RCC 7860 (cell line): ENCODE measurements at places on chromosomes 11 and 22.

DNA sequence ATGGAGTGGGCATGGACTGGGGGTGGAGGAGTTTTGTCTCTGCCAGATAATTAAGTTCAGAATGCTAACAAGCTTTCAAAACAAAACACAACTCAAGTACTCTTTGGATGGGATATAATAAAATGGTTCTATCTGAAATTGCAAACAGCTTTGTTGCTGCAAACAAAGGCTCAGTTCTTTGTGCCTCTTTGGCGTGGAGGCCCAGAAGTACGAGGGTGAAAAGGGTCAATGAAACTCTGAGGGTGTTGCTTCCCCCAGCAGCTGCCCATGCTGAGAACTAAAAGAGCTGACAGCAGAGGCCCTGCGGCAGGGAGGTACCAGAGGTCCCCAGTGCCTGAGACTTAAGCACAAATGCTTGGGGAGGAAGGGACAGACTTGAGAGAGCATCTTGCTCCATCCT, 26.5 kb upstream of the IGSF22 start:
- no peak for DNase-seq

GRCh38 chr22:45969801-45970470, 7.0 kb downstream of the WNT7B start:
- DNase-seq, result no peak

DNA sequence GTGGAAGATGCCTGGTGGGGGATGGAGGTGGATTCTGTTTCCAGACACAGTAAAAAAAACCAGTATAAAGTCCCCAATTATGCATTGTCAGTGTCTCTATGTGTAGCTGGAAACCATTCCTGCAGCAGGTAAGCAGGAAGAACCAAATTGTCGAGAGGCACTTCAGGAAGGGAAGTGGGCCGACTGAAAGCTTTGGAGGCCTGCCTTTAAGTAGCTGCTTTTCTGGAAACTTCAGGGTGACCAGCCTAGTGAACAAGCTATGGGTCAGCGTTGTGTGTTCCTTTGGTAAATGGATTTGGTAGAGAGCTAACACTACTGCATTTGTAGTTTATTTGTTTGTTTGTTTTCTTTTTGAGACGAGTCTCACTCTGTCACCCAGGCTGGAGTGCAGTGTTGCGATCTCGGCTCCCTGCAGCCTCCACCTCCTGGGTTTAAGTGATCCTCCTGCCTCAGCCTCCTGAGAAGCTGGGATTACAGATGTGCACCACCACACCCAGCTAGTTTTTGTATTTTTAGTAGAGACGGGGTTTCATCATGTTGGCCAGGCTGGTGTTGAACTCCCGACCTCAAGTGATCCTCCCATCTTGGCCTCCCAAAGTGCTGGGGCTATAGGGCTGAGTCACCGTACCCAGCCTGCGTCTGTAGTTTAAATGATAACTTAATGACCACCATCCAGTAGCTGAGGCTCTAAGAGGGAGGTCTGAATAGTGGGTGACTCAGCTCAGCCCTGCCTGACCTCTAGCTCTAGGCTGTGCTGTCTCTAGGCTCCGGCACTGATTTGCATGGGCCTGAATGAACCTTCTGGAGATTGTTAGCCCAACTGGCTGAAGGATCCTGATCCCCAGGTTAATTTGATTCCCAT, 12.8 kb downstream of the PTPRJ start:
- peak; percentile 96 for DNase-seq

DNA sequence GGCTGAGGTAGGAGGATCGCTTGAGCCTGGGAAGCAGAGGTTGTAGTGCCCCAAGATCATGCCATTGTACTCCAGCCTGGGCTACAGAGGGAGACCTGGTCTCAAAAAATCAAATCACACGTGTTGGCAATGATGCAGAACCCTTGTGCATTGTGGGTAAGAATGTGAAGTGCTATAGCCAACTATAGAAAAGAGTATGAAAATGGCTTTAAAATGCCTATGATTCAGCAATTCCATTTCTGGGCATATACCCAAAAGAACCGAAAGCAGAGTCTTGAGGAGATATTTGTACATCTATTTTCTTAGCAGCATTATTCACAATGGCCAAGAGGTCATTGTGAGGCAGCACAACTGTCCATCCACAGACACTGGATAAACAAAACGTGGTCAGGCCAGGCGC, 2.6 kb upstream of the FADS3 start:
- peak; percentile 37 for DNase-seq

DNA sequence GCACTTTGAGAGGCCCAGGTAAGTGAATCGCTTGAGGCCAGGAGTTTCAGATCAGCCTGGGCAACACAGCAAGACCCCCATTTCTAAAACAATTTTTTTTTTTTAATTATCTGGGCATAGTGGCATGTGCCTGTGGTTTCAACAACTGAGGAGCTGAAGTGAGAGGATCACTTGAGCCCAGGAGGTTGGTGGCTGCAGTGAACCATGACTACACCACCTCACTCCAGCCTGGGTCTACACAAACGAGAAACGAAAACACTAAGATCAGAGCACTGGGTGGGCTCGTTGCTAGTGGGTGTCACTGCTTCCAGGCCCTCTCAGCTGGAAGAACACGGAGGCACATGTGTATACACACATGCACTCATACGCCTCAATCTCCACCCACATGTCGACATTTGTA, 4.1 kb upstream of the MOB2 start:
- no peak for DNase-seq

DNA sequence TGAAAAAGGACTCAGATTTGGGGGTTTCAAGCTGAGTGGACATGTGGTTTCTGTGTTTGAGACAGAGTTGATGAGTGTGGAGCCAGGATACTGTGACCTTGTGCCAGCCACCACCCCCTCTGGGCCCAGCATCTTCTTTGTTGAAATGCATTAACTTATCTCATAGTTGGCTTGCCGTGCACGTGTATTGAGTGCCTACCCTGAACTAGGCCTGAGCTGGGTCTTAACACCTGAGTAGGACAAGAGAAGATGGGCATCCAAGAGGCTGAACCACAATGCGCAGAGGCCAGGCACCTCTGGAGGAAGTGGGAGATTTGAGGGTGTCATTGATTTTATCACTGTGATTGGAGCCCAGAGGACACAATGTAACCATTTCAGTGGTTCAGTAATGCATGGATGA, 117.6 kb upstream of the CRYBB3 start:
- no peak for DNase-seq

DNA sequence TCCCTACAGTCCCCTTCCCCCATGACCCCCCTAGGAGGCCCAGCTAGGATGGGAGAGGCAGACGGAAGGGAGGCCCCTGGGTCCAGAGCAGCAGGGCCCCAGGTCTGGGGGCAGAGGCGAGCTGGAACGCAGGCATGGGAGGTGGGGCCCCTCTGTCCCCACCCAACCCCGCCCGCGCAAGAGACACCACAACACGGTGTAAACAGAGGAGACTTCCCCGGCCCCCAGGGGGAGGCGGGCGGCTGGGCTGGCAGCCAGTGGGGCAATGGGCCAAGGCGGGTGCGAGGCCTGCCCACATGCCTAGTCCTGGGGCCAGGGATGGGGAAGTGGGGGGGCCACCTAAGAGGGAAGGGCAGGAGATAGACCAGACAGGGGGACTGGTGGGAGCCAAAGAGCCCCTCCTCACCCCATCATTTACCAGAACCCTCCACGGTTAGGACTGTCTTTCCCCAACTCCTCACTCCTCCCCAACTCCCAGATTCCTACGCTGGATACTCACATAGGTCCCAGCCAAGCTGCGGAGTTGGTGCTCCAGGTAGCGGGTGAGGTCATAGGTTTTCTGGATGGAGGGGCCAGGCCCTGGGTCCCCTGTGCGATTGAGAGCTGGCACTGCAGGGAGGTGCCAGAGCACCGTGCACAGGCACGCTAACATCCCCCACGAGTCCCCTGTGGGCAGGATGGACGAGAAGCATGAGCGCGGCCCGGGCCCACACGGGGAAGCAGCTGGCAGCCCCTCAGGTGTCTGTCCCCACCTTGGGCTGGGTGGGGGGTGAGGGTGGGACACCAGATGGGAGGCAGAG, 6.2 kb downstream of the CLCF1 start:
- no peak for DNase-seq

DNA sequence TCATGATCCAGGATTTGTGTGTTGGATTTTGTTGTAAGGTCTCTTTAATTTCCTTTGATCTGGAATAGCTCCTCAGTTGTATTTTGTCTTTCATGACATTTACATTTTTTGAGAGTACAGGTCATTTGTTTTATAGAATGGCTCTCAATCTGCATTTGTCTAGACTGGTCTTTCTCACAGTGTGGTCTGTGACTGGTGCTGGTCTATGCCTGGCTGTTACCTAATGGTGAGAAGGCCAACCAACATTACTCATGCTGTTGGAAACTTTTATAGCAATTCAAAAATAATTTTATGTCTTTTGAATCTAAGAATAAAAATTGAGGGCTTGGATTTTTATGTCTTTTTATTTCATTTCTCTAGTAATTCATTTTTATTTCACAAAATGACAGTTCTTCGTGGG, 3.9 kb upstream of the NCR3LG1 start:
- DNase-seq, result no peak

- no peak for DNase-seq
Measured at GRCh38 chr22:41920271-41920976, 5.5 kb upstream of the SHISA8 start.

DNA sequence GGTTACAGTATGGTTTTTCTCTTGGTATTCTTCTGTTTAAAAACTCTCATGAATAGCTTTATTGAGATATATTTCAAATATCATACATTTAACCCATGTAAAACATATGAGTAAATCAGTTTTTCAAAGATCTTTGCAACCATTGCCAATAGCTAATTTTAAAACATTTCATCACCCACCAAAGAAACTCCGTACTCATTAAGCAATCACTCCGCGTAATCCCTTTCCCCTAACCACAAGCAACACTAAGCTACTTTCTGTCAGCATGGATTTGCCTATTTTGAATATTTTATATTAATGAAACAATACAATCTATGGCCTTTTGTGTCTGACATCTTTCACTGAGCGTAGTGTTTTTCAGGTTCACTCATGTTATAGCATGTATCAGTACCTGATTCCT, 697.9 kb upstream of the ANO5 start:
- no peak for DNase-seq

DNA sequence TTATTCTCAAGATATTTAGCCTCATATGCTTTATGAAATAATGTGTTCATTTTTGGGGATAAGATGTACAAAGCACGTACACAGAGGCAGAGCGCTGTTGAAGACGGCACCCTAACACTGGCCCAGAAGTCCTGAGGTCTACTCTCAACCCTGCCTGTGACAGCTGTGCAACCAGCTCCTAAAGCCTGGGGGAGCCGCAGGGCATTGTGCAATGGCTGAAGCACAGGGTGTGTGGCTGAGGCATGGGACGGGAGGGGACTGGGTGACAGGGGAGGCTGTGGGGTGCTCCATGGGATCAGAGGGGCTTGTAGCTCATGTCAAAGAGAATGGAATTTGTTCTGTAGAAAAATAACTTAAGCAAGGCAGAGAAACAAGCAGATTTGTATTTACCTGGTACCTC, 27.7 kb downstream of the FAM227A start:
- no peak for DNase-seq

DNA sequence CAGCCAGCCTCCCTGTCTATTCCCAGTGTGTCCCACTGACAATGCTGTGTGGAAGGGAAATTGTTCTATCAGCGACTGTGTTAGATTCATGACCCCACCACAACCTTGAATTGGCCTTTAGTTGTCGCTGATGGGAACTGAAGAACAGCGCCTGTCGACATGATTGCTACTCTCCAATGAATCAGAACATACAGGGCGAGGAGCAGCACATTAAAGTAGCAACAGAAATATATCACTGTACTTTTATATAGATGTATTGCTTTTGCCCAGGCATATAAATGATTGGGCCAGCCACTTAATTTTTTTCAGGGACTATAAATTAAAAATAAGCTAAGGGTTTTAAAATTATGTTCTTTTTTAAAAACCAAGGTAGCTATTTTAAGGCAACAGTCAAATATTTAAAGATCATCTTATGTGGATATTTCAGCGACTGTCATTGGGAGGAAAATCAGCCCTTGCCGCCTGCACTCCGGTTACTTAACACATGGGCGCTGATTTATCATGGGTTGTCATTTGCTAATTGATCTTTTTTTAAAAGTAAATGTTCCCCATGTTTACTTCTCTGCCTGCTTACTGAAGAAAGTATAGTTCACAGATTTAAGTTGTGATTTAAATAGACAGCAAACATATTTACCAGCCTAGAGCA, 42.1 kb downstream of the ARL14EP start:
- DNase-seq, result no peak

- peak; percentile 62 for DNase-seq
Measured at GRCh38 chr22:34972191-34972897, 93.6 kb upstream of the ISX start.

- DNase-seq, result peak; percentile 44
Measured at GRCh38 chr11:64887757-64888405, 9.5 kb upstream of the EHD1 start.

DNA sequence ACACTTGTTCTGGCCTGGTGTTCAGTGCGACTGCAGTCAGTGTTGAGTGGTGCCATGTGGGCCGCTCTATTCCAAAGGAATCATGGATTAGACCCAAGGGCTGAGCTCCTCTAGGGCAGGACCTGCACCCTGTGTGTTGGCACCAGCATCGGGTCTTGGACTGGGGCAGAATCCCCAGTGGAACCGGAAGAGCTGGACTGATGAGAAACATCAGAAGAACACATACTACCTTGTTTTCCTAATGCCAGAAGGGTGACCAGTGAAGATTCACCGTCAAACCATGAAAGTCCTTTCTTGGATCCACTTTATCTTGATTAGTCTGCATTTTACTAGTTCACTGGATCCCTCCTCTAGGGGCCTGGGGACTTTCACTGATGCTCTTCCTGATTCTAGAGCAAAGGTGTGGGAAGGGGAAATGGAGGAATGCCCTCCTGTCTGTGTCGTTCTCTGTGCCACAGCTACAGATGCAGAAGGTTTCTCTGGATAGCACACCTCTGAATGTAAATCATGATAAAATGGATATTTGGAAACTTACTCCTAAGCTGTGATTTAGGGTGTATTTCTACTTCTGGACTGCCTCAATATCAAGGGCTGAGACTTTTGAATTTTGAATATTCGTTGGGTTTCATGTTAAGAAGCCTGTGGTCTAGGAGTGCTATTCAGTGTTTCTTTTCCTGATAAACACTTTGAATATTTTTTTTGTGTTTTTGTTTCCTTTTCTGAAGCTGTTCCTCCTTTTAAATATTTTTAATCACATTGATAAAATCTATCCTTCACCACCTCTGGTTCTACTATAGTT, 11.0 kb upstream of the GLB1L3 start:
- no peak for DNase-seq
